Progenitor cell of endocrine pancreas (in vitro differentiated cells): ENCODE measurements at places on chromosomes 7 and 10.

- DNase-seq = no peak
These were observed 329.5 kb downstream of the RNLS start for GRCh38 chr10:88253622-88254021.

DNA sequence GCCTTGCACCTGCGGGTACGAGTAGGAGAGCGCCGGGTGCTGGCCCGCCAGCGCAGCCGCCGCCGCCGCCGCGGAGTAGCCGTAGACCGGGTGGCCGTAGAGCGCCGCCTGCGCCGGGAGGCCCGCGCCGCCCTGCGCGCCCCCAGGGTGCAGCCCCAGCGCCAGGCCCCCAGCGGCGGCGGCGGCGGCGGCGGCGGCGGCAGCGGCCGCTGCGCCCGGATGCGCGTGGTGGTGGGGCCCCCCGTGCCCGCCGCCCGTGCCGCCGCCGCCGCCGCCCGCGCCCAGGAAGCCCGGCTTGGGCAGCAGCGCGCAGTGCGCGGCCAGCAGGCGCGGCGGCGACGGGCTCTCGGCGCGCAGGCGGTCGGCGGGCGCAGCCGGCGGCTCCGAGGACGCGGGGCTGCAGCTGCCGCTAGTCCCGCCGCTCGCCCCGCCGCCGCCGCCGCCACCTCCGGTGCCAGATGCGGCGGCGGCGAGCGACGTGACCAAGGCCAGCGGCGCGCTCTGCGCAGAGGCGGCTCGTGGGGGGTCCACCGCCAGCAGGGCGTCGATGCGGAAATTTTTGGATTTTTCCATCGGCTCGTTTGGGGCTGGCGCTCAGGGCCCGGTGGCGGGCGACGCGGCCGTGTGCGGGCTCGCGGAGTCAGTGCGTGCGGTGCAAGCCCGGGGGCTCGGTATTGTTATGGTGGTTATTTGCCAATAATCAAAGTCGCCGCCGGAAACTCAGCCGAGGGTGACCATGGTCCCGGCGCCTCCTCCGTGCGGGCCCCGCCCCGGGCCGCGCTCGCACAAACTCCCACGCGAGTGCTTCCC lies 480 bp downstream of the MNX1 start:
- DNase-seq = no peak

DNA sequence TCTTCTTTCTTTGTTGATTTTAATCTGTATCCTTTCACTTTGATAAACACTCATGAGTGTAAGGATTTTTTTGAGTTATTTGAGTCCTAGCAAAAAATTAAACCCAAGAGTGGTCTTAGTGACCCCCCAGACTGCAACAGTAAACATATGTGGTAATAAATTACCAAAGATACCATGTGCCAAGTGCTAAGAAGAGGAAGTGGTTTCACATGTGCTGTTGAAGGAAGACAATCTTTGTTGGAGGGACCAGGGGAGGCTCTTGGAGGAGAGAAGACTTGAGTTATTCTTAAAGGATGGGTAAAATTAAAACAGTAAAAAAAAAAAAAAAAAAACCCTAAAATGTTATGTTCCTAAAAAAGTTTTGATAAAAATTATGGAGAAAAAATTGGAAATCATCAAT lies 150.2 kb downstream of the SEC23IP start:
- no peak for DNase-seq

DNA sequence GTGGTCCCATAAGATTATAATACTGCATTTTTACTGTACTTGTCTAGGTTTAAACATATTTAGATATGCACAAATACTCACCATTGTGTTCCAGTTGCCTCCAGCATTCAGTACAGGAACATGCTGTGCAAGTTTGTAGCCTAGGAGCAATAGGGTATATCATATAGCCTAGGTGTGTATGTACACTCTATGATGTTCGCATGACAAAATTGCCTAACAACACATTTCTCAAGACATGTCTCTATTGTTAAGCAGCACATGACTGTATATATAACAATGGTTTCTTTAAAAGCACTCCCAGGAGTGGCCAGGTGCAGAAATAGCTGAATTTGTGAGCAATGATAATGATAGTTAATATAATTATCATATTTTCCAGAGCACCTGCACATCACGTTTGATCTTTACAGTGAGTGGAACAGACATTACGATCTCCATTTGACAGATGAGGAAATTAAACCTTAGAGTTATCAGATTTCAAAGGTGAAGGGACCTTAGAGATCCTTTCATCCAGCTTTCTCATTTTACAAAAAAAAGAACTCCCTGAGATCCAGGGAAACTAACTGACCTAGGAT lies 99.2 kb upstream of the PDCD4 start:
- no peak for DNase-seq

DNA sequence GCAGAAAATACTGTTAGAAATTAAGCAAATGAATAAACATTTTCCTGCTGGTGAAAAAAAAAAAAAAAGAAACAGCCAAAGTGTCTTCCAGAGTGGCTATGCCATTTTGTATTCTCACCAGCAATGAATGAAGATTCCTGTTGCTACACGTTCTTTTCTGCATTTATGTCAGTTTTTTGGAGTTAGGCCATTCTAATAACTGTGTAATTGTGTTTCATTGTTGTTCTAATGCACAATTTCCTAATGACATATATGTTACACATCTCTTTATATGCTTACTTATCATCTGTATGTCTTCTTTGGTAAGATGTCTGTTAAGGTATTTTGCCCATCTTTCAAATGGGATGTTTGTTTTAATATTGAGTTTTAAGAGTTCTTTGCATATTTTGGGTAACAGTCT lies 213.7 kb downstream of the ITGB1 start:
- DNase-seq = no peak
